NB4 (cell line): ENCODE measurements at places on chromosomes 13 and 19.
A peak's percentile ranks its signal among the peaks of the same experiment; 100 is the strongest.

GRCh38 chr19:38654628-38655055 lies 7.2 kb downstream of the ACTN4 start:
- no peak for DNase-seq

GRCh38 chr13:27774651-27775050 lies 17.6 kb upstream of the GSX1 start:
- DNase-seq = no peak

GRCh38 chr13:81957121-81957520 lies 1616.2 kb upstream of the SPRY2 start:
- peak; percentile 13 for DNase-seq

DNA sequence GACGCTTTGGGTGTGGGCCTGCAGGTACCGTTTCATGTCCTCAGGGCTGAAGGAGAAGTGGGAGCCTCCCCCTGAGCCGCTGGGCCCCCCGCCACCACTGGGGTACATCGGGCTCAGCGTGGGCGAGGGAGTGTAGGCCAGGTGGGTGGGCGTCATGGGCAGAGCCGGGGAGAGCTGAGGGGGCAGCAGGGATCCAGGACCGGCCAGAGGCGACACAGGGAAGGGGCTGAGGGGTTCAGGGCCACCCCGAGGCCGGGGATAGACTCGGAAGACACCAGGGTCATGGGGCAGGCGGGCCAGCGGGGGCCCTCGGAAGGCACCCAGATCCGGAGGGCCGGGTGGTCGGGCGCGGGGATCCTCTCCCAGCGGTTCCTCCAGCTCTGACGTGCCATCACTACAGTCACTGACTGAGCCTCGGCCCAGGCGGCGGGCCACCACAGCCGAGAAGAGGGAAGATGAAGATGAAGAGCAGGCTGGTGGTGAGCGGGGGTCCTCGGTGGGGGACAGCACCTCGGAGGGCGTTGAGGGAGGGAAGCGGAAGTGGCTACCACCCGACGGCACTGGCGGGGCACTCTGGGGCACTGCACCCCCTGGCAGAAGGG lies 5.7 kb downstream of the ERF start:
- no peak for DNase-seq

- peak; percentile 25 for DNase-seq
Measured at GRCh38 chr19:6518145-6518911, 12.5 kb upstream of the TNFSF9 start.

- DNase-seq = peak; percentile 61
Measured at GRCh38 chr19:38656171-38656981, 8.9 kb downstream of the ACTN4 start.

GRCh38 chr13:75399168-75399878 lies 82.6 kb downstream of the TBC1D4 start:
- no peak for DNase-seq

DNA sequence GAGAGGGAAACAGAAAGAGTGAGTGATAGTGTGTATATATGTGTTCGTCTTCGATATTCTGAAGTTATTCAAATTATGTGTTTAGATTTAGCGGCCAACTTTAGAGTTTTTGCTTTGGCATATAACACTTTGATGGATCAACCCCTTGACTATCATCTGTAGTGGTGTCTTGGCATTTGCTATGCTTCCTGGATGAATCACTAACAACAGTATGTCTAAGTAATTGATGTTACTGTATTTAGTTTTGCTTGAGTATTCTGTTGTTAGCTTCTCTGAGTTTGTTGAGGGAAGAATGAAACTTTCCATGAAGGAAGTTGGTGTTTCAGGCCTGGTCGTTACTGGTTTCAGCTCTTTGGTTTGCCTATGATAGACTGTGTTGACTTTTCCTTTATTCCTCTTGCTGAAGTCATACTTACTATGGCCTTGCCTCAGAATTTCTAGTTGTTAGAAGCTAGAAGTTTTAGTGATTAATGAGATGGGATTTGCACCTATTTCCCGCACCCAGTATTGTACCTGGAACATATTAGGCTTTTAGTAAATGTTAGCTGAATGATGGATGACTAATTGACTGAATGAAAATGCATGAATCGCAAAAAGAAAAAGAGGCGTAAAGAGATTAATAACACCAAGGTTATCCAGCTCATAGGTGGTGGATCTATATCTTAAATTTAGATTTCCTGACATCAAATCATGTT lies 20.7 kb downstream of the NDFIP2 start:
- DNase-seq = no peak

DNA sequence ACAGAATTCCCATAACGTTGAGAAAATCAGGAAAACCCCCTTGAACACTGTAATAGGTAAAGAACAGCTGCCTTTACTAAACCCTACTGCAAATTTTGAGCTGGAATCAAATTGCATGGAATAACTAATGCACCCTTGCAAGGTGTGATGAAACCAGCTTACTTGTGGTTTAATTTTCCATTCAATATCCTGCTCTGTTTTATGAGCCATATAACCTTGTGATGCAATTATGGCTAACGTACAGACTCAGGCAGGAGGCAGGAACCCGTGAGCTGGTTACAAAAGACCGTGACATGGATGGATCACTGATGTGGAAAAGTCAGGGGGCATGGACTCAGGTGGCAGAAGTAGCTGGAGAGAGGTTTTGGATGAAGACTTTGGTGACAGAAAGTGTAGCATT lies 438.6 kb downstream of the COG6 start:
- DNase-seq = peak; percentile 25

DNA sequence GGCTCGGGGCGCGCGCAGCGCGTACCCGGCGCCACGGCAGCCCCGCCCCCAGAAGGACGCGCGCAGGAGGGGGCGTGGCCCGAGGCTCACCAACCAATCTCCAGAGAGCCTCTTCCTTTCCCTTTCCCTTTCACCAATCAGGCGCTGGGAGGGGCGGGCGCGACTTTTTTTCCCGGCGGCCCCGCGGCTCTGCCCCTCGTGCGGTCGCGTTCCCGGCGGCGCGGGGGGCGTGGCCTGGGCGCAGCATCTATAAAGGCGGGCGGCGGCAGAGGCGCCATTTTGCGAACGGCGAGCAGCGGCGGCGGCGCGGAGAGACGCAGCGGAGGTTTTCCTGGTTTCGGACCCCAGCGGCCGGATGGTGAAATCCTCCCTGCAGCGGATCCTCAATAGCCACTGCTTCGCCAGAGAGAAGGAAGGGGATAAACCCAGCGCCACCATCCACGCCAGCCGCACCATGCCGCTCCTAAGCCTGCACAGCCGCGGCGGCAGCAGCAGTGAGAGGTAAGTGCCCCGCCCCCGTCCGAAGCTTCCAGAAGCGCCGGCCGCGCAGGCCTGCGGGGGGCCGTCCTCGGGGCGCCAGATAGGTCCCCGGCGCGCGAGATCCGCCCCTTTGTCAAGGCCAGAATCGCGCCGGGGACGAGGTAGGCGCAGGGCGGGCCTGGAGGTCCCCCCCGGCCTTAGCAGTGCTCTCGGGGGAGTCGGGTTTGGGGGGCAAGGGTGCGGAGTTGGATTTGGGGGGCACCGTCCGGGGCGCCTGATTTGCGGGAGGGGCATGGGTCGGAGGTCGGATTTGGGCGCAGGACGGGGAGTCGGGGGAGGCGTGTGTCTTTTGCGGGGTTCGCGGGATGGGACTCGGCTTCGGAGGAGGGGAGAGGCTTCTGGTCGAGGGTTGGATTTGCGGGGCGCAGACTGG lies 12.5 kb downstream of the PEAK3 start:
- DNase-seq = peak; percentile 91

DNA sequence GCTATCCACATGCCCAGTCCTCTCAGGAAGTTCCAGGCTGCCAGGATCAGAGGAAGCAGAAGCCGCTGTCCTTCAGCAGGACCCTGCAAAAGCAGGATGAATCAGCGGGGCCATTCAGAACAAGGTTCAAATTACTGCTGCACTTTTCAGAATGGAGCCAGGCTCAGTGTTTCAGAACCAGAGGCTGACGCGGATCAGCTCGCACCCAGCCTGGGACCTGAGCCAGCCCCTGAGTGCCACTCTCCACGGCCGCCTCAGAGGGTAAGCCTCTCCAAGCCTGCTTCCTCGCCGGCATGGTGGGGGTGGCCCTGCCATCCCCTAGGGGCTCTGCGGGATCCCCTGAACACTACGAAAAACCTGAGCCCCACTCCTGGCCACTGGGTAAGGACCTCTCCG lies 24.7 kb downstream of the RASA3 start:
- DNase-seq = no peak

- no peak for DNase-seq
Measured at GRCh38 chr13:59873309-59873708, 290.4 kb downstream of the DIAPH3 start.

- no peak for DNase-seq
Measured at GRCh38 chr19:3610745-3611717, 4.4 kb upstream of the TBXA2R start.

DNA sequence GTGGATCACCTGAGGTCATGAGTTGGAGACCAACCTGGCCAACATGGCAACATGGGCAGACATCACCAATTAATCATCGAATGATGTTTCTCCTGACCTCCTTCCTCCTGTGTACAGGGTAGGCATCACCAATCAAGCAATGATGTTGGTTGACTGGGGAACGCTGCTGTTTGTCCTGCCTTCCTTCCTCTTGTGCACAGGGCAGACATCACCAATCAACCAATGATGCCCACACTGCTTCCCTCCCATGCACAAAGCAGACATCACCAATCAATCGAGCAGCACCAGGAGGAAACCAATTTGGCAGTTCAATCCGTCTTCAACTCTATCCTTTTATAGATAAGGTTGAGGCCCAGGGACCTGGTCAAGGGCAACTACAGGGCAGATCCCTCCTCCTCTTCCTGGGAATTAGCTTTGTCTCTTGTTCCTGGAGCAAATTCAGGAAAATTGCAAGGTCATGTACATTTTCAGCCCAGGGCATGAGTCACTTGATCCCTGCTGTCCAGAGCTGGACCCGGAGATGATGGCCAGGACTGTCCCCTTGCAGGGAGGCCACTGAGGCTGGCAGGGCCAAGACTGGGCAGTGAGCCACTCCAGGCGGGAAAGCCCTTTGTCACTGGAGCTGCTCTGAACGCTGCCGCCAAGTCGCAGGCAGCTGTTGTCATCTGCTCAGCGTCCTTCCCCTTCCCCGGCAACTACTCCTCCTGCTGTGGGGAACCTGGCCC lies 5.3 kb upstream of the CSNK1G2 start:
- DNase-seq = peak; percentile 58

DNA sequence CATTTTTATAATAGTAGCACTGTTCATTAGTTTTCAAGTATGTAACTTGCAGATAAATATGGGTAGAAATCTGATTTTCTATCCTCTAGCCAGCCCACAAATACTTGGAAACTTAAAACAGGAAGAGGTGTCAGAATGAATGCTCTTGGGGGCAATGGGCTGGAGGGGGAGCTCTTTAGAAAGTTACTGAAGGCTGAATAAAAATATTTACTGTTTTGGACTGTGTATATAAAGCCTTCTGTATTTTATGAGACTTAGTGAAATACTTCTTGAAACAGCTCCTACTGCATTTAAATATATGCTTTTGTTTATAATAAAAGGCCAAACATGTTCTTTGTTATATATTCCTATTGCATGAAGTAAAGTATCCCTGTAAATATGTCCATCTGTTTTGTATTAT lies 138.8 kb downstream of the RGCC start:
- DNase-seq = no peak

GRCh38 chr13:55418095-55418494 lies 1722.6 kb upstream of the PRR20A start:
- no peak for DNase-seq

DNA sequence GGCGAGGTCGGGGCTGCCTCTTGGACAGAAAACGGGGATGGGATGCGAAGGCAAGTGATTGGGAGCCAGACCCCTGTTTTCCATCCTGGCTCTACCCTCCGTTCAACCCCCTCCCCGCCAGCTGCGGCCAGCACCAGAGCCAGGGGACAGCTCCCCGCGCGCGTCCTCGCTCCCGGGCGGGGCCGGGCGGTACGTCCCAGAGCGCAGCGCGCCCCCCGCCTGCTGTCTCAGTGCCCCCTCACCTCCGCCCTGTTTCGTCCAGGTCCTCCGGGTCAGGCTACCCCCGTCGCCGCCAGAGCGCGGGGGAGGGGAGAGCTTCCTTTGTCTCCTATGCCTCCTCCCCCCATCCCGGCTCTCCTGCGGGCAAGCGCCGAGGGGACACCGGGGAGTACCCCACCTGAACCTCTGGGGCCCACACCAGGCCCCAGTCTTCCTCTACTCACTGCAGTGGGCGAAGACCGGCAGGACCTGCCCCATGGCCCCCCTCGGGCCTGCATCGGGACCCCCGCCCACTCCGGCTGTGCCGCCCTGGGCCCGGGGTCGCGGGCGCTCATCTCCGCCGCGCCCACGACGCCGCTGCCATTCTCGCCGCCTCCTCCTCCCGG lies 396 bp downstream of the RTN2 start:
- DNase-seq = peak; percentile 38

DNA sequence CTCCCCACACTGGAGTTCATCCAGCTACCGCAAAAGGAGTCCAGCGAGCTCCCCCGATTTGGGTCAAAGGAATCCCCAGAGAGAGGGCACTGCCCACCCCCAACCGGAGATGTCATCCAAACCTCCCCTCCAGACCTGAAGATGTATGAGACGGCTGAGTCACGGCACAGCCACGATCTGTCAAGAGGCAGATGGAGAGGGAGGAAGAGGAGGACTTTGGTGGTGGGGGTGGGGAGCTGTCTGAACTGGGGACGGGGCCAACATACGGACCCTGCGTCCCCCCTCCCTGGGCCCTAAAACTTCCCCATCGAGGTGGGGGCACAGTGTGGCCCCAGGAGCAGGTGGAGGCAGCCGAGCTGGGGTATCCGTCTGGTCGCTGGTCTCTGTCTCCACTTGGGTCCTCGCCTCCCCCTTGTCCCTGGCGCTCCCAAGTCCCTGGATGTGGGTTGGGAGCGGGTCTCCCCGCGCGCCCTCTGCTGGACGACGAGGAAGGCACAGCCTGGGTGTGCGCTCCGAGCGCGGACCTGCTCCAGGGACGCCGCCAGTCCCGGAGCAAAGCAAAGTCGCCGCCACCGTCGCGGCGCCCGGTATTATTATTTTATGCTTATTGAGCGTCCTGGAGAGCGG lies 3.8 kb downstream of the PDE4A start:
- DNase-seq = peak; percentile 94

GRCh38 chr13:31182987-31183386 lies 16.8 kb upstream of the B3GLCT start:
- no peak for DNase-seq

DNA sequence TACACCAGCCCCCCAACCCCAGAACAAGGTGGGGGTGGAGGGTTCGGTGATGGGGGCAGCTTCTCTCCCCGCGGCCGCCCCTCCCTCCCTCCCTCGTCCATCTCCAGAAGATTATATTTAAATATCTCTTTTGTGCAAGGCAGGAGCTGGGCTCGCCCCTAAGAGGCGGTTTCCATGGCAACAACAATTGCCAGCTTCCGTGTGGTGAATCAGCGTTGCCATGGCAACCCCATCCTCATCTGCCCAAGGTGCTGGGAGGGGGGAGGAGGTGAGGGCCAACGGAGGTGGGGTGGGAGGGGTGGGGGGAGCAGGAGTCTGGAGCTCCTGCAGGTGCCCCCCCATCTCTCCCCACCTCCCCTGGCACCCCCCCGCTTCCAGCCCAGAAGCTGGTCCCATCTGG lies 46.4 kb downstream of the CELF5 start:
- peak; percentile 54 for DNase-seq
